ENCODE measurements at places on chromosomes 16 and 17.
A peak's percentile ranks its signal among the peaks of the same experiment; 100 is the strongest.

DNA sequence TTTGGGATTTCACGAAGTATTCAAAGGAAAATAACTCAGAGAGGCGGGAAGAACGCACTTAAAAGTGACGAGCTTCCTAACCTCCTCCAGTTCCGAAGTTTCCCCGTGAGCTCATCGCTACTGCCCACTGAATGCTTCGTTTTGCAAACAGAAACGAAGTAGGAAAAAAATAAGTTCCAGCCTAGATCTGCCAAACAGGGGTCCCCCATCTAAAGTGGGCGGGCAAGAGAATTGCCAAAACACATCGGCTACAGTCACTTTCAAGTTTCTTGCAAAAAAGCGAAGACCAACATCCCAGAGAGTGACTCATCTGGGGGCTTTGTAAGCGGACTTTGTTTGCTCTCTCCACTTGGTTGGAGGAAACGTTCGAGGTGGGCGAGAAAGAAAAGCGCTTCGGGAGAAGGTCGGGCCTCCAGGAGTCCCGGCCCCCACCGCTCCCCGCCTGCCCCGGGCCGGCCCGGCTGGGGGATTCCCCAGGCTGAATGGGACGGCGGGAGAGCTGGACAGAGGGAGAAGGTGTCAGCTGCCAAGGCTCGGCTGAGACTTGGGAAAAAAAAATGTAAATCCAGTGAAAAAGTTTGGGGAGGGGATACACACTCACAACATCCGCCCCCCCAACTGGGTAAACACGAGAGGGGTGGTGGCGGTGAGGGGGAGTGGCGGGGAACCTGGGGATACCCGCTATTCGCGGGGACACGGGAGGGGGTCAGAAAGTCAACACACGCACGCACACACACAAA is 1.0 kb downstream of the VEZF1 start:
- DNase-seq: peak; percentile 7

DNA sequence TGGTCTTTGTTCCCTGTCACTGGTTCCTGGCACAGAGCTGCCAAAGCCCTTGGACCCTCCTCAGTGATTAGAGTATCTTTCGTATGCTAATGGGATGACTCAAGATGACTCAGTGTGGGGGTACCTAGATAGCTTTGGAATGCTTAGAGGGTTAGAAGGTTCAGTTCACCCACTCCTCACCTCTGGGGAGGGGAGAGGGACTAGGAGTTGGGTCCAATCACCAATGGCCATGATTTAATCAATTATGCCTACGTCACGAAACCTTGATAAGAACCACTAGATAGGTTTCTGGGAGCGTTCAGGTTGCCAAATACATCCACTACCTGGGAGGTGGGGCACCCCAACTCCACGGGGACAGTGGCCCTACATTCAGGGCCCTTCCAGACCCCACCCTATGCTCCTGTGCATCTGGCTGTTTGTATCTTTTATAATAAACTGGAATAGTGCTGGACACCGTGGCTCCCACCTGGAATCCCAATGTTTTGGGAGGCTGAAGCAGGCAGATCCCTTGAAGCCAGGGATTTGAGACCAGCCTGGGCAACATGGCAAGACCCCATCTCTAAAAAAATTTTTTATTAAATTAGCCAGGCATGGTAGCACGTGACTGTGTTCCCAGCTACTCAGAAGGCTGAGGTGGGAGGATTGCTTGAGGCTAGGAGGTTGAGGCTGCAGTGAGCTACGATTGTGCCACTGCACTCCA is 29.2 kb upstream of the LITAF start:
- no peak for DNase-seq

DNA sequence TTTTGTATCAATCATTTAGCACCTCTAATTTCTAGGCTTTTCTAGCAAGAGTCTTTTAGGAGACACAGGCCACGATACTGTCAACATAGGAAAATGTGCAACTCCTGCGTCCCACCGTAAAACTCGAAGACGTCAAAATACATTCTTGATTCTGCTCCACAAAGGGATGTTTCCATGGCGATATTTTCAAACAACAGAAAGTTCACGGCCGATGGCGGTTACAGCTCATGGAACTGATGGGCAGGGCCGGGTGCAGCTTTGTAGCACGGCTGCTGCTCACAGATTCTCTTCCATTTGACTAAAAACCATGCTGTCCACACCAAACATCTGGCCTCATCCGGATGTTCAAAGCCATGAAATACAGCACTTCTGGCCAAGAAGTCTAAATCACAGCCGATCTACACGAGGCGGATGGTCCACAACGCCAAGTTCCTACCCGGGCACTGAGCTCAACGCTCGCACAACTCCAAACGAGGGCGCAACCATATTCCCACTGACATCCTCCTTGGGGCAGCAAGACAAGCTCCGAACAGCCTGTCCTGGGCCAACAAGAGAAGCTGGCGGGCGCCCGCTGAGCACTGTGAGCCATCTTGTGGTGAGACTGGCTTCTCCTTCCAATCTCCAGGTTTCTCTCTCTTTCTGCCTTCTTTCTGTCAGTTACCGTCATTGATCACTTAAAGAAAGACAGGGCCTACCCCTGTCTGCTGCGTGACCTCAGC is 79.8 kb downstream of the ZNF778 start:
- DNase-seq: no peak

DNA sequence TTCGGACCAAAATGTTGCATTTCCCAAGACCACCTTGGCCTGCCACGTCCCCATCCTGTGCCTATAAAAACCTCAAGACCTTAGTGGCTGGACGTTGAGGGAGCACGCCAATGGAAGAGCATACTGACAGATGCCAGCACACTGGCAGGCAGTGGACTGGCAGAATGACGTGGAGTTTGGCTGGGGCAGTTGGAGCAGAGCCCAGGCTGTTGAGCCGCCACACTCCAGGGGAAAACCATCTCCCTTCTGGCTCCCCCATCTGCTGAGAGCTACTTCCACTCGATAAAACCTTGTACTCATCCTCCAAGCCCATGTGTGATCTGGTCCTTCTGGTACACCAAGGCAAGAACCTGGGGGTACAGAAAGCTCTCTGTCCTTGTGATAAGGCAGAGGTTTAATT is 494.1 kb downstream of the CDH11 start:
- no peak for DNase-seq

DNA sequence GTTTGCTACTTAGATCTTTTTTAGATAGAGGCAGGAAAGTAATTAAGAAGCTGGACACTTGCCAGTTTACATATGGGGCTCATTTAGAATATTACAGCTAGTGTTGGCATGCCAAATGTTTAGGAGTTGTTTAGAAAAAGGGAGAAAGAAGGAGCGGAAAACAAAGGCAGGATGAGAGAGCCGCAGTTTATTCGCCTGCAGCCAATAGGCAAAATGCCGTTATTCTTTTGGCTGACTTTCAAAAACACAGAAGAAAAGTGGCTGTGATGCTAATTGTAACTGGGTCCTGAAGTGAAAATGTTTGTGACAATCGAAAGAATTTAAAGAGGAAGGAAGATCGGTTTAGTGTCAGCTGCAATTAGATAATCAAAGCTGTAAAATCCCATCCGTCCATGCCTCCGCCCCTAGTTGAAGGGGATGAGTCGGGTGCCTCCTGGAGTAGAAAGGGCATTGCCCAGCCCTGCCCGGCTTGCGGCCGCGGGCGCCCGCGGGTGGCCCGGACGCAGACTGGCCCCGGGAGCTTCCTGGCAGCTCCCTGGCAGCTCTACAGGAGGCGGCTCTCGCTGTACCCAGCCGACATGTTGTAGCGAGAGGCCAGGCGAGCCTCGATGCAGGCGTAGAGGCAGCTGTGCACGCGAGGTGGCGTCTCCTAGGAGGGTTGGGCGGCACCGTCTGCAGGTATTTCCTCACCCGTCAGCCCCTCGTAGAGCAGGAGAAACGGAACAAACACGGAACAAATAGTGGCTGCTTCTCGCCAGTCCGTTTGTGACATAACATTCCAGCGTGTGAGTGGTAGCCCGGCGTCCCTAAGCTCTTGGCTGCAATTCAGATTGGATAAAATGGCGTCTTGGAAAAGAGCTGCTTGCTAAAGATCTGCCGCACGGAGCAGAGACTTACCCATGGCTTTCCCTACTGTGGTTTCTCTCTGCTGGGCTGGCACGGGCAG is 82.2 kb downstream of the TNRC6C start:
- DNase-seq: no peak

DNA sequence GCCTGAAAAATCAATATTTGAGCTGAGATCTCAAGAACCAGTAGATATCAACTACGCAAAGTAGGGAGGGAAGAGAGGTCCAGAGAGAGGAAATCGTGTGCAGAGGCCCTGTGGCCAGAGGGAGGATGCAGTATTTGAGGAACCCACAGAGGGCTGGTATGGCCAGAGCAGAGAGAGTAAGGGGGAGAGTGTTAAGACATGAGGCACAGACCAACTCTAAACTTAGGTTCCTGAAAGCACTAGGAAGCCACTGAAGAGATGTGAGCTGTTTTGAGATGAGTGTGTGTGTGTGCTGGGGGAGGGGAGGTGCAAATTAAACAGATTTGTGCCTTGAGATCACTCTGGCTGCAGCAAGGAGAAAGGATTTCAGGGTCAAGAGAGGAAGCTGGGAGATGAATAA is 10.9 kb downstream of the SLC13A2 start:
- no peak for DNase-seq

GRCh38 chr17:64448665-64449512 is at the start of gene MILR1:
Gene MILR1 (plus strand): TSS chr17:64449115. CDS start chr17:64449169, 54 bp downstream.
- no peak for DNase-seq

GRCh38 chr17:46978489-46979146 is 435 bp downstream of the RPRML start:
- DNase-seq: no peak

- no peak for DNase-seq
These were observed 33.2 kb upstream of the SHISA9 start for GRCh38 chr16:12868169-12868568.

- DNase-seq: no peak
These were observed 10.4 kb downstream of the CEP131 start for GRCh38 chr17:81212365-81212764.

- no peak for DNase-seq
These were observed 4.3 kb downstream of the GDE1 start for GRCh38 chr16:19517424-19518089.

GRCh38 chr16:56930486-56931270 is 1.3 kb upstream of the HERPUD1 start:
- no peak for DNase-seq

GRCh38 chr17:61729690-61730268 is 133.5 kb downstream of the BRIP1 start:
- no peak for DNase-seq

DNA sequence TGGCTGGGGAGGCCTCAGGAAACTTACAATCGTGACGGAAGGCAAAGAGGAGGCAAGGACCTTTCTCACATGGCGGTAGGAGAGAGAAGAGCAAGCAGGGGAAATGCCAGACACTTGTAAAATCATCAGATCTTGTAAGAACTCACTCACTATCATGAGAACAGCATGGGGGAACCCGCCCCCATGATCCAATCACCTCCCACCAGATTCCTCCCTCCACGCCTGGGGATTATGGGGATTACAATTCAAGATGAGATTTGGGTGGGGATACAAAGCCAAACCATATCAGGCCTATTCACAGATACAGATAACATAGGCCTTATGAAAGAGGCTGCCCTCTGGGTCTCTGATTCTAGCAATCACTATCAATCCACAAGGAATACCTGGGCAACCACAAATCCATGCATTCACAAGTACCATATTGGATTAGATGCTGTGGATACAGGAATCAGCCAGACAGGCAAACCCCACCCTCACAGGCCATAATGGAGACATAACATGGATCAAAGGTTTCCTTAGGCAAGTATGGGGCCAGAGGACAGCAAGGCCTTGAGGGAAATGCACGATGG is 284.9 kb downstream of the SOX9 start:
- no peak for DNase-seq

DNA sequence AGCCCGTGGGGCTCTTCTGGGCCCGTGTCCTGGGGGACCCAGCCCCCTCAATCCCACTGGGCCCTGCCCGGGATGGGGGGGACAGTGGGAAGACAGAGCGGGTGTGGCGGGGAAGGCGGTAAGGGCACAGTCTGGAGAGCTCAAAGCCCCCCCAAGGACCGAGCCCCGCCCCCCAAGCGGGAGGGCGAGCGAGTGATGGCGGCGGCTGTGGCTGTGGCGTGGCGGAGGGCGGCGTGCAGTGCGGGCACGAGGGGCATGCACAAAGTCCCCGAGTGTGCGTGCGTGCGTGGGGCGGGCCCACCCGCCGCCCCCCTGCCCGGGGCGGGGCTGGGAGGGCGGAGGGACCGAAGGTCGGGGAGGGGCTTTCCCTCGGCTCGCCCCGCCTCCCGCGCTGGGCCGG is 3.6 kb upstream of the WDR24 start:
- no peak for DNase-seq

DNA sequence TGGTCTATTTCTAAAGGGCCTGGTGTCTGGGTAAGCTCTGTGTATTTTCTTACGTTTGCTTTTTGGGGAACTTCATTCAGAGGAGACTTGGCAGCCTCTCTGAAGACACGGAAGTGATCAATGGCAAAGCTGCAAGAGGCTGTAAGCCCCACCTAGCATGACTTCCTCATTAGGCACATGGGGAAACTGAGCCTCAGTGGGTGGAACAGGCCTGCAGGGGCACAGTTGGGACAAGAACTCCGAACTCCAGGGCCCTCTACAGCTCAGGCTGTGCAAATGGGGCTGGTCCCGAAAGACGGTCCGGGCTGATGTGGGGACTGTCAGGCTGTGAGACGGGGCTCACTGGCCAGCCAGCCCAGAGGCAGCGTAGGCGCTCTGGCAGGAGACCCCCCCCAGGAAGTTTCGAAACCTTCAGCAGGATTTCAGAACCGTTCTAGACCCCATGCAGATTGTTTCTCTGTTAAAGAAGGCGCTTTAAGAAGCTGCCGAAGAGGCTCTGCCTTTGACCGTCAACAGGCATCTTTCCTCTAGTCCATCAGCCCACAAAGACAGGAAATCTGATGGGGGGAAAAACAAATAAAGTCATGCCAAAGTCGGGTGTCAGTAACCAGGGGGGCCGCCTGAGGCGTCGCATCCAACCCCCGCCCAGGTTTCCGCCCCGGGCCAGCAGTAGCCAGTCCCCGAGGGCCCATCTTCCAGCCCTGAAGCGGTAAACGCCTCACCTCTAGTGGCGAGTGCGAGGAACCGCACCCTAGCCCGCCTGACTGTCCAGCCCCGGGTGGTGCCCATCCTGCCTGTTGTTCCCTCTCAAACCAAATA is 79.8 kb upstream of the TBC1D3K start:
- DNase-seq: no peak

DNA sequence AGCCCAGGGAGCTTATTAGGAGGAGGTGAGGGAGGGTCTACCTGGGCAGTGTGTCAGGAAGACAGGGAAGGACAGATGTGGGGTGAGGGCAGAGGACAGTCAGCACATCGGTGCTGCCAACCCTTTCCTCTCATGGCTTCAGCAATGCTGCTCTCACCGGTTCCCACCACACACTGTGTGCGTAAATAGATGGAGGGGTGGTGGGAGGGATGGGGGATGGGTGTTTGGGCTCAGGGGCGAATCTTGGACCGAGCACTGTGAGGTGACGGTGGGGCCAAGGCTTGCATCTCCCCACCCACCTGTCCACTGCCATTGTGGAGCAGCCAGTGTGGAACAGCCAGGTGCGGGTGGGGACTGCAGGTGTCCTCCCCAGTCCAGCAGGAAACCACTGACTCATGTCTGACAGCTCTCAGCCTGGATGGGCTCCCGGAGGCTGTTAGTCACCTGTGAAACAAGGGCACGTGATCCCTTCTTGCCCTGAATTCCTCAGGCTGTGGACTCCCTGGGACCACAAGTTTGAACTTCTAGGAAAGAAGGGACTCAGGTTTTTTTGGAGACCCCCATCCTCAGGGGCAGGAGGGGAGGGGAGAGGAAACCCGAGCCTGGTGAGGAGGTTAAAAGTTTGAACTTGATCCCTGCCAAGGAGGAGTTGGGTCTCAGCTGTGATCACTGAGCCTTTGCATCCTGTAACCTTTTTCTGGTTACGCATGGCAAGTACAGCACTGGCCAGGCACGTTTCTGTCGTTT is 42.7 kb upstream of the SMPD3 start:
- no peak for DNase-seq

- DNase-seq: no peak
These were observed 12.8 kb downstream of the SLC7A6OS start for GRCh38 chr16:68297908-68298307.
